ENCODE measurements at places on chromosomes 7 and 10.

- H3K27me3 ChIP-seq = no peaks in the 10 kb centered on the region
- H3K4me3 ChIP-seq = no peak overlapping the region
- DNase-seq = no peak
Measured at GRCh38 chr7:130877236-130877990, 143.4 kb upstream of the KLF14 start.

DNA sequence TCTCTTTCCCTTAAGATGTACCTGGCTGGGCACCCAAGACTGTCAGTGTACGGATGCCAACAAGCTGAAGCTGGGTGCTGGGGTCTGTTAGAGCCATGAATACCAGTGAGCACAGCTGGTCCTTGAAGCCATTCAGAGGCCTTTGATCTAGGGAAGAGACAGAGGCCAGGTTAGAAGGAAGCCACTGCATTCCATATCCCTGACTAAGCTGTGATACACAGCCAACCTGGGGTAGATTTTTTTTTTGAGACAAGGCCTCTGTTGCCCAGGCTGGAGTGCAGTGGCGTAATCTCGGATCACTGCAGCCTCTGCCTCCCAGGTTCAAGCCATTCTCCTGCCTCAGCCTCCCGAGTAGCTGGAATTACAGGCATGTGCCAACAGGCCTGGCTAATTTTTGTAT is 20.8 kb downstream of the ZDHHC16 start:
- H3K27ac ChIP-seq = no peak overlapping the region
- no peaks in the 10 kb centered on the region for H3K27me3 ChIP-seq
- peaks cover 93% of the 10 kb centered on the region for H3K36me3 ChIP-seq
- no peak overlapping the region for H3K4me3 ChIP-seq
- no peak for DNase-seq
- no peaks in the 10 kb centered on the region for H3K4me1 ChIP-seq

- peaks cover 7% of the 10 kb centered on the region for H3K4me1 ChIP-seq
- H3K27ac ChIP-seq = no peak overlapping the region
- no peaks in the 10 kb centered on the region for H3K36me3 ChIP-seq
- DNase-seq = no peak
- H3K4me3 ChIP-seq = no peak overlapping the region
Measured at GRCh38 chr7:159227433-159227832, 82.8 kb upstream of the VIPR2 start.

GRCh38 chr7:37643876-37644275 is 39.7 kb upstream of the GPR141 start:
- H3K36me3 ChIP-seq = no peaks in the 10 kb centered on the region
- DNase-seq = no peak
- H3K27me3 ChIP-seq = no peaks in the 10 kb centered on the region
- no peak overlapping the region for H3K4me3 ChIP-seq
- no peaks in the 10 kb centered on the region for H3K4me1 ChIP-seq

DNA sequence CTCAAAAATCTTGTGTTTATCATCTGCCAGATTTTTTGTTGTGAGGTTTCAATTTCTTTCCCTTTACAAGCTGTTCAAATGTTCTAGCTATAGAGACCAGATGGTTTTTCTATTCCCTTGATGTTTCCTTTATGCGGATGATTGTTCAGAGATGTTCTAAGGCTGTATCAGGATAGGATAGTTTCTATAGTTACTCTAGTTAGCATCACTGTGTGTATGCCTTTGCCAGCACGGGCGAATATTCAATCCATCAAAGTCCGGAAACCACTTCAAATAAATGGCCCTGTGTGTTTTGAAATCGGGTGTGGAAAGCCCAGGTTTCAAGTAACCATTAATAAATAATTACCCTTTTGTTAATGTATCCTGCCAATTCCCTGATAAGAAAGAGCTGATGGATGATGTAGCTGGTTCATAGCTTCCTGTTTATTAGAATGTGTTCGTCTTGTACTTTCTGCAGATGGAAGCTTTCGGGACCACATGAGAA is 149.8 kb upstream of the PRKCQ start:
- no peak overlapping the region for H3K4me3 ChIP-seq
- no peaks in the 10 kb centered on the region for H3K27me3 ChIP-seq
- H3K4me1 ChIP-seq = no peaks in the 10 kb centered on the region
- H3K36me3 ChIP-seq = no peaks in the 10 kb centered on the region
- H3K27ac ChIP-seq = no peak overlapping the region
- DNase-seq = no peak

- DNase-seq = no peak
- no peaks in the 10 kb centered on the region for H3K4me1 ChIP-seq
Measured at GRCh38 chr10:14478604-14479003, 147.9 kb upstream of the FRMD4A start.

GRCh38 chr10:92384741-92385140 is 93.8 kb downstream of the MARCHF5 start:
- H3K27ac ChIP-seq = no peak overlapping the region
- DNase-seq = no peak
- H3K4me1 ChIP-seq = no peaks in the 10 kb centered on the region

- H3K27me3 ChIP-seq = no peaks in the 10 kb centered on the region
- no peak overlapping the region for H3K27ac ChIP-seq
- no peaks in the 10 kb centered on the region for H3K4me1 ChIP-seq
Measured at GRCh38 chr7:84088802-84089201, 105.8 kb downstream of the SEMA3A start.

DNA sequence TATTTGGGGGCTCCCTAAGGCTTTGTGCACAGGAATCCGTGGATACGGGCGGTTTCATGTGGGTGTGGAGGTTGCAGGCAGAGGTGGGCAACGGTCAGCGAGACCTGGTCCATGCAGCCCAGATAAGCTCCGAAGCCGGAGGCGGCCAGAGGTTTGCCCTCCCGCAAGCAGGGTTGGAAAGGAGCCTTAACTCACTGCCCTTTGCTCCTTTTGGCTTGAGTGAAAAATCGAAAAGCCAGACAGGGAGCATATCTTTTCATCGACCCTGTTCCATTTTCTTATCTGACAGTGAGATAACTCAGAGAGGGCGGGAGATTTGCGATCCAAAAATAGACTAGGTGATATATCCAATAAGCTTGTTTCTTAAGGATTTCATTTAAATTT is 1.5 kb downstream of the GRM3 start:
- H3K4me3 ChIP-seq = peak overlapping the region; percentile 3
- DNase-seq = no peak
- H3K4me1 ChIP-seq = no peaks in the 10 kb centered on the region

GRCh38 chr7:143002898-143003297 is 24.0 kb downstream of the OR9A2 start:
- no peaks in the 10 kb centered on the region for H3K36me3 ChIP-seq
- H3K27ac ChIP-seq = no peak overlapping the region
- H3K4me1 ChIP-seq = no peaks in the 10 kb centered on the region
- H3K27me3 ChIP-seq = no peaks in the 10 kb centered on the region

- H3K27ac ChIP-seq = no peak overlapping the region
- no peaks in the 10 kb centered on the region for H3K27me3 ChIP-seq
- no peaks in the 10 kb centered on the region for H3K4me1 ChIP-seq
- DNase-seq = no peak
- H3K36me3 ChIP-seq = no peaks in the 10 kb centered on the region
Measured at GRCh38 chr10:22821501-22821900, 106.4 kb upstream of the ARMC3 start.

DNA sequence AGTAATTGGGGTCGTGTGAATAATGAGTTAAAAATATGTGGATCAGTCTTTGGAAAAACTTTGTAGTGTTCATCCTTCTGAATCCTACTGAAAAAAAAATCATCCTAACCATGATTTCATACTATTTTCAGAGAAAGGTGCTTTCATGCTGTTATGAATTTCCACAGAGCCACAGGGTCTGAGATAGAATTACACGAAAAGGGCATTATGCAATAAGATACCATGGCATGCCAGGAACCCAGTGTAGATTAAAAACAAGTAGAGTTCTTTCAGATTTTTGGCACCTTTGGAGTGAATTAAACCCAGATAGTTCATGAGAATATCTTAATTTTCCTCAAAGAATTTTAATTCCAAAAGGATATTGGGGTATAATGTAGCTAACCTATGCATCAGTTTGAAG is 47.5 kb upstream of the AGMO start:
- H3K27ac ChIP-seq = no peak overlapping the region
- no peaks in the 10 kb centered on the region for H3K27me3 ChIP-seq
- H3K4me3 ChIP-seq = no peak overlapping the region
- no peak for DNase-seq

All from ascending aorta (tissue), 2 donors.